ENCODE measurements at places on chromosomes 12 and 14. TPM values are rescaled to one million over a fixed set of nuclear protein-coding genes. Genes with fewer than 3 reads are reported as not detected.

The CELA1 gene
- total RNA-seq: not detected

DNA sequence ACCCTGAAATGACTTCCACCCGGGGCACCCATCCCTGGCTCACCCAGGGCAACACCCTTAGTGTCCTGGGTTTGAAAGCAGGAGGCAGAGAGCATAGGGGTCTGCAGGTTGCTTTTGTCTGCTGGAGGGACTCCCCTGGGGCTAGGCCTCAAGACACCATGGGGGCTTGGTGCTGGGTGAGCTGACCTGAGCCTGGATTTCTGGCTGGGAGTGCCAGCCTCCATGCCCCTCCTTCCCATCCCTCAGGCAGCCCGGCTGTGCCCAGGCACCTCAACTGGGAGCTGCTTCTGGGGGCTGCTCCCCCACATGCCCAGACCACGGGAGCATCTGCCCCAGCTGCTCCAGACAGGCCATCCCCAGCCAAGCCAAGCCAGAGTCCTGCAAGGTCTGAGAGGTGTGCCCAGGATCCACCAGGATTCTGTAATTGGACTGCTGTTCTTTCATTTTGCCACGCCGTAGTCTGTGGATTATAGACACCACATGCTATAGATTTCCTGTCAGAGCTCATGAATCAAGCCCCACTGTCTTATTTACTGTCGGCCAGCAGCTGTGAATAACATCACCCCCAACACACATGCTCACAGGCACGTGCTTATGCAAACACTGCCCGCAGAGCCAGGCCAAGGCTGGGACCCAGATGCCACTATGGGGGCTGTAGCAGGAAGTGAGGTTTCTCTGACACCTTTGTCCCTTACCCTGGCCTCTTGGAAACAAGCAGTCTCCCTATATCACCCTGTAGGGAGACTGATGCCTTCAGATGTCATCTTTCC is 29.4 kb upstream of the ESRRB start:
- no peak for DNase-seq

The FBXO34 gene
- total RNA-seq: 46.5 TPM

- peak; percentile 48 for DNase-seq
Measured at GRCh38 chr14:64955297-64955696, 12.8 kb upstream of the GPX2 start.

DNA sequence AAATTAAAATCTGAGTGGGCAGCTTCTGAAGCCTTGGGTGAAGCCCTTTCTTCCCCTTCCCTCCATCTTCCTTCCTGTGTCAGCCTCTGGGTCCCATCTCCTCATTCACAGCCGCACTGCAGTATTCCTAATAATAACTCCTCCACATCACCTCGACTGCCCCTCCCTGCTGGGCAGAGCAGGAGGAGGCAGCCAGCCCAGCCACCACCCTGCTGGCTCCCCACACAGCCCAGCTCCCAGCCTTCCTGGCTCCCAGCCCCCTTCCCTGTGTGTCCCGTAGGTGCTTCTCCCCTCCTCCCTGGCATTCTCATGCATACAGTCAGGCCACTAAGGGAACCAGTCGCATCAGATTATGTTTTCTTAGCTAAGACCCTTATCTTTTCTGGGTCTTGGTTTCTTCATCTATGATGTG is 3.7 kb downstream of the IFFO1 start:
- DNase-seq: no peak

- no peak for DNase-seq
Measured at GRCh38 chr12:210277-211141, 3.4 kb downstream of the SLC6A12 start.

DNA sequence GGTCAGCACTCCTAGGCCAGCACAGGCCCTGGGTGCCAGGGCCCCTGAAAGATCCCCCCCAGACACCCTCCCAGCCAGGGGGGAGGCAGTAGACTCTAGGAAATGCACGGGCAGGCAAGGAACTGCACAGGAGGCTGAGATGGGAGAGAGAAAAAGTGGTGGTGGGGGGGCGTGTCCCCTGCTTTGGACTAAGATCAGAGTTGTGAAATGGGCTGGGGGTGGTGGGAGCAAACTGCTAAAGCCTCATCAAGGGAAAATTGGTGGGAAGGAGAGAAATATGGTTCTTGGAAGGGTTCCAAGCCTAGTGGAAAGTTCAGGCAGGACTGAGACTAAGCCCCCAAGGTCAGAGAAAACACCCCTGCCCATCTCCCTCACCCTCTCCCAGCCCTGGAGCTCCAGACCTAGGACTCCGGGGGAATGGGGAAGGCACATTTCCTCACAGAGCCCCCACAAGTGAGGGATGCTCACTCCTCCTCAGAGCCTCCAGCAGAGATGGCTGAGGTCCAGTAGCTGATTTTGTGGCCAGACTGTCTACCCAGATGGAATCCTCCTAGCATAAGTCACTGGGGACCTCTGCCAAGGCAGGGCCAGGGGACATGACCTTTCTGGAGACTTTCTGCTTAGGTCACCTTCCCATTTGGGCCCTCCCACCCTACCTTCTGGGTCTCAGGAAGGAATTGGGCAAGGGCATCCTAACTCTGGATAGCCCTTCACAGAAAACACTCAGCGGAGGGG is 29.8 kb downstream of the FIGNL2 start:
- DNase-seq: no peak

DNA sequence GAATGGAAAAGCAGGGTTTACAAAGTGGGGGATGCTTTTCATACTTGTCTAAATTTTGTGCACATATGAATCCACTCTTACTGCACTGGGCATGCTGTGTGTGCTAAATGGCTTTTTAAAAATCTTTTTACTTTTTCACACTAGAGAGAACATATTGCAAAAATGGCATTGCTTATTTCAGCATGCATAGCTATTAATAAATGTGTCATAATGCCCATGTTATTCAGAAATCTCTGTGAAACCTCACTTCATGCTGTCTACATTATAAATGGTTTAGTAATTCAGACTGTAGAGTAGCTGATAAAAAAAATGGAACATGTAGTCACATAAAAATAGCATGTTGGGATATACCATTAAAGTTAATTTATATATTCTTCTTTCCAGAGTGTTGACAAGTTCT is 593.8 kb downstream of the RPL10L start:
- DNase-seq: no peak

The TMCC3 gene
- total RNA-seq: 4.5 TPM

DNA sequence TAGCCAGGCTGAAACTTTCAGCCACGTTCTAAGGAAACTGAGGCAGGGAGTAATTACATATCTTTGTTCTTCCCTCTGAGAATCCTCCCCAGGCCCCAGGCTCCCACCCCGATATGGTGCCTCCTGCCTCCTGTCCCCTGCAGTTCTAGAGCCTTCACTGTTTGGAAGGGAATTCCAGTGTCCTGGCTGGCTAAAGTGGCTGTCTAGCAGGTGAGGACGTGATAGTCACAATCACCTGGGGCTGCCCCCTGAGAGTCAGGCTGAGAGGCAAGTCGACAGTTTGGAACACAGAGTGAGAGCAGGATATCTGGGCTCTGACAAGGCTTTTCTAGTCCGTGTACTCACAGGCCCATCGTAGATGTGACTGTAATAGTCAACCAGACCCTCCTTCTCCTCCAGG is 6.3 kb upstream of the RPAP3 start:
- DNase-seq: no peak

- DNase-seq: no peak
Measured at GRCh38 chr12:51345681-51346080, 798 bp downstream of the CELA1 start.

The CABP1 gene
- total RNA-seq: not detected

The EEA1 gene
- total RNA-seq: 20.9 TPM

The PEBP1 gene
- 598 TPM for total RNA-seq

- peak; percentile 97 for DNase-seq
Measured at GRCh38 chr12:57487597-57488401, at the start of gene MARS1. Gene MARS1 (plus strand): TSS chr12:57488068. CDS start chr12:57488091, 23 bp downstream.

DNA sequence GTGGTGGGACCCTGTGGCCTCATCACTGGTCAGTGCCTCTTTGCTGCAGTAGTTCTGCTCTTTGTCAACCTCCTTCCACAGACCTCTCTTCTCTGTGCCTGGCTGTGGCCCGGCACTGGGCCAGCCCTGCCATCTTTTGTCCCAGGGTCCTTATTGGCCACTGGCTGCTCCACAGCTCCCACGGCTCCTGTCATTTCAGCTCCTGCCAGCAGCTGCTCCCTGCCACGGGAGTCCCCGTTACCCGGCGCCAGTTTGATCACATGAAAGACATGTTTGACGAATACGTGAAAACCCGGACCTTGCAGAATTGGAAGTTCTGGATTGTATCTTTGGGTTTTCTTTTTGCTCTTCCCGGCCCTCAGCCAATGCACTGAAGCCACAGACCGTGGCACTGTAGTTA is 35.4 kb downstream of the IL31 start:
- DNase-seq: no peak

DNA sequence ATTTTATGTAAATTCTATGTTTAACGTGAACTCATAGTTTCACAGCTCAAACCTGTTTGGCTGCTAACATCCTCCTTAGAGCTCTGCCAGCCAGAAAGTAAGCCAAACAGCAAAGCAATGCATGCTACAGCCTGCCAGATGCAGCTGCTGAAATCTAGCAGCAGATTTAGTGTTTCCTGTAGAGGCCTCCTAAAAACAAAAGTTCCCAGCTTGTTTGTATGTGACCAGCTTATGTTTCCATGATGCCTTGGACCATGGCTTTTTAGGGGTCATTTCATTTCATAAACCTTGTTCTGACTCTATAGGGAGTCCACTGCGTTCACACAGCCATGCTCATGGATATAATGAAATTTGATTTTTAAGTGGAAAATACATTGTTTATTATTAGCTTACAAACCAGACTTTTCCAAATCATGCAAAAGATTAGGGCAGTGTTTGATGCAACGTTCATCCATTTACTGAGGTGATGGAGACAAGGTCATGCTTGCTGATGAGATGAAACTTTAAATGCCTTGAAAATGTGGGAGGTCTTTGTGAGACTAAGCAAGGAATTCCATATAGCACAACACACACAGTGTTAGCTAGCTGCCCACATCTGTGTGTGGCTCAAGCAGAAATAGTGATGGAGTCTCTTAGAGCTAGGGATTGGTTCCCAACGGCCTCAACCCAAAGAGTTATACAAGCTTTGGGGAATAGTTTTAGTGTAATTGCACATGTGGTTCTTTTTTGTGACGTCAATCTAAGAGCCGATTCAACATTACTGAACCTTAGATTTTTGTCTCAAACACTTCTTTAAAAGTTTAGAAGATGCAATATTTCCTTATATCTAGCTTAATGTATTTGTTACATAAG is 157.5 kb upstream of the LRIG3 start:
- peak; percentile 40 for DNase-seq

GRCh38 chr14:52380294-52380693 is 66.2 kb downstream of the PTGER2 start:
- no peak for DNase-seq

- peak; percentile 65 for DNase-seq
Measured at GRCh38 chr14:101761881-101762529, 496 bp downstream of the PPP2R5C start.

DNA sequence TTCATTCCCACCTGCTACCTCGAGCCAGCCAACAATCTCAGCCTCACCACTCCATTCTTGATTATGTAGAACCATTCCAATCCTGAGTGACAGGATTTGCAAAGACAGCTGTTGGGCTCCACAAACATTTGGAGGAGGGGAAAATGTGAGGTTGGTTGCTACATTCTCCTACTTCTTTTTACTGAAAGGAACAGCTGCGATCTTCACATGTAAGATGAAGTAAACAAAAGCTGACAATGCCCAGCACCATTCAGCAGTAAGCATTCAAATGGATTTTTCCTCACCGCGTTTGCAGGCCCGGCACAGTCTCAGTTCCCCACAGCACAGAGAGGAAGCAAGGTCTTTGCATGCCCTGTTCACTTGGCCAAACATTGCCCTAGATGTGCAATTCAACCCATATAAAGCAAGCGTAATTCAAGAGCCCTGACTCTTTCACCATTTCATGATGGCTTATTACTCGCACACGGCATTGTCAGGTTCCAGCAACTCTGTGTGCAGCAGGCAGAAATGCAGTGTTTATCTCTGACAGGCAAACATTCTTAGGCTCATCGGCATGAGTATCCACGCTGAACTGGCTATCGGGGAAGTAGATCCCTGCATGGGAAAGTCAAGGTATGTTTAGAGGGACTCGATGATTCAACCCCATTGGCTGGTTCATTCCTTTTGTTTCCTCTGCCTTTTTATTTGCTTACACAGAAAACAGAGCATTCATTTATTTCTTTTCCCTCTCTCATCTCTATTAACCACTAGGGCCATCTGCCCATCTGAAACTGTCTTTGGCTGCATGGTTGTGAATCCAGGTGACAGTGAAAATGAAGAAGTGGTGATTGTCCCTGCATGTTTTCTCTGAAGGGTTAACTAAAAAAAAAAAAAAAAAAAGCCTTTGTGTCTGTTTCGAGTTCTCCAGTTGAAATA is 236.1 kb upstream of the PLEKHG7 start:
- DNase-seq: no peak

DNA sequence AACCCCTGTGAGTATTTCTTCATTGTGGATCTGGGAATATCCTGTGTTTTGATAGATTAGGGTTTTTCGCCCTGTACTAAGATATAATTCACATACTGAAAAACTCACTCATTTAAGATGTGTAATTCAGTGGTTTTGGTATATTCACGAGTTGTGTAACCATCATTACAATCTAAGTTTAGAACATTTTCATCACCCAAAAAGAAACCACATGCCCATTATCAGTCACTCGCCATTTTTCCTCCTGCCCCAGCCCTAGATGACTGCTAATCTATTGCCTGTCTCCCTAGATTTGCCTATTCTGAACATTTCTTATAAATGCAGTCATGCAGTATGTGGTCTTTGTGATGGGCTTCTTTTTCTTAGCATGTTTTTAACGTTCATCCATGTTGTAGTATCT is 67.9 kb upstream of the ATF1 start:
- no peak for DNase-seq

GRCh38 chr12:62599854-62600437 is 133.3 kb downstream of the MON2 start:
- DNase-seq: no peak

The RGS6 gene
- 1.7 TPM for total RNA-seq

The CCDC198 gene
- 34.5 TPM for total RNA-seq

DNA sequence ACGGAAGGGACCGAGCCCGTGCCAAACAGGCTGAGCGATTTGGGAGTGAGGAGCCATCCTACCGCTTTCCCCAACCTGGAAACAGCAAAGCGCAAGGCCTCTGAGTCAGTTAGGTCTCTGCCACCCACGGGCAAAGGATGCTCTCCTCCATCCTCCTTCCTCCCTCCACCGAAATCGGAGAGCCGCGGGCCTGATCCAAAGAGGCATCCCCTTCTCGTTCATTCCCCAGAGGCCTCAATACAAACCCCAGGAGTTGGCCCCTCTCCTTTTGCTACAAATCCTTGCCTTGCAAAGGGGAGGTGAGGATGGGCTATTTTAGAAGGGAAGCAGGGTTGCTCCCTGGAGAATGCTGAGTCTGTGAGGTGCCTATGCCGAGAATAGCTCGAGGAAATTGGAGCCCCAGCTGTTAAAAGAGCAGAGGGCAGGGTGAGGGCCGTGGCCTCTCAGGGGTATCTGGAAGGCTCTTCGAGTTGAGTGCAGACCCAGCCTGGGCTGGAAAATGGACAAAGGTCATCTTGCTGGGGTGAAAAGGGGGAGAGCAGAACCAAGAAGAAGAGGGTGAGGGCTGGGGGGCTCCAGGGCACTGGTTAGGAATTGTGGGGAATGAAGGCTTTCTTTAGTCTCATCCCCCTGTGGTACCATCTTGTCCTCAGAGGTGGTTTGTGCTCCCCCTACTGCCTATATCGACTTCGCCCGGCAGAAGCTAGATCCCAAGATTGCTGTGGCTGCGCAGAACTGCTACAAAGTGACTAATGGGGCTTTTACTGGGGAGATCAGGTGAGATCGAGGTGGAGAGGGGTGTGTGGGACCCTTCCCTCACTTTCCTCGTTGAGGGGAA is 1.1 kb downstream of the TPI1 start:
- DNase-seq: no peak

The SLC10A1 gene
- 1.7 TPM for total RNA-seq

The GARIN6 gene
- not detected for total RNA-seq

All from hepatocyte (in vitro differentiated cells).